CD4-positive, alpha-beta T cell (primary cell): ENCODE measurements at places on chromosomes 5 and 9. TPM values are rescaled to one million over a fixed set of nuclear protein-coding genes. Genes with fewer than 3 reads are reported as not detected.

The ASB6 gene
- 28.5 TPM for total RNA-seq

- no peak for DNase-seq
Measured at GRCh38 chr9:128677794-128678193, 11.2 kb upstream of the SET start.

DNA sequence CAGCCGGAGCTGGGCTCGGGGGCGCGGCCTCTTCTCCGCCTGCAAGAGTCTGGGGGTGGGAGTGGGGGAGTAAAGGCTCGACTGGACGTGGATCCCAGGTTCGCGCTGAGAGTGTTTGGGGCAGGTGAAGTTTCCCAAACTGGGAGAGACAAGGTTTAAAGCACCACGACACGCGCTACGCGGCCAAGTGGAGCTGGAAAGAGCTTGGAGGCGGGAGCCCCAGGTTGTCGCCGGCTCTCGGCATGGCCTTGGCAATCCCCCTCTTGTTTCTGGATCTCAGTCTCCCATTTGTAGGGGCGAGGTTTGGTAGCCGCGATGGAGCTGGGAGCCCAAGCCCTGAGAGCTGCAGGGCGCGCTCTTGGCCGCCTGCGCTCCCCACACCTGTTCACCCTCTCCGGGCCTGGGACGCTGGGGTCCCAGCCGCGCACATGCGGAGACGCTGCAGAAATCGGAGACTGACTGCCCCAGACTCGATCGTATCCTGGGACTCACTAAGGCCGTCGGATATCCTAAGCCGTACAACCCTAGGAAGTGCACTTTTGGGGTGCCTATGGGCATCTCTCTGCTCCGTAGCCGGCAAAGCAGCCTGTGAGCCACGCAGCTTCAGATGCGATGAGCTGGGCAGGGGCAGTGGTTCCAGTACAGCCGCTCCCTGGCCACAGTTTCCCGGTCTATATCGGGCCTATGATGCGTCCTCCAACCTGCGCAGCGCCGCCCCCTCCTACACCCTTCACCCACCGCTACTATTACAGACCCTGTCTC lies 937 bp downstream of the TMOD1 start:
- DNase-seq, result no peak

- no peak for DNase-seq
Measured at GRCh38 chr9:120755044-120755443, 38.2 kb downstream of the FBXW2 start.

GRCh38 chr9:125183054-125183453 lies 6.5 kb downstream of the PPP6C start:
- no peak for DNase-seq

- no peak for DNase-seq
Measured at GRCh38 chr5:66406761-66407336, 189.3 kb upstream of the MAST4 start.

DNA sequence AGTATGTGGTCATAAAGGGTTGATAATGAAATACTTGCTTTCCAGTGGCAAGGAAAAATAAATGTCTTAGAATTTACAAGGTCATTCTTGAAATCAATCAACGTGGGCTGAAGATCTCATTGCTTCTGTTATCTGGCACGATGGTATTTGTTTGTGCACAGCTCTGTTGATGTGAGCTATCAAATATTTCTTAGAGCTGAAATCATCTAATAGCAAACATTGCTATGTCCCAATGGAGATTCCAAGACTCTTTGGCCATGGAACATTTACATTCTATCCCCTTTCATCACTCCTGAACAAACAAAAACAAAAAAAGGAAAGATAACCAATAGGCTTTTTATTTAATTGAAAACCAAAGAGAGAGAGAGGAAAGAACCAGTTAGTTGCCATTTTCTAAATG lies 111.5 kb upstream of the CCDC152 start:
- no peak for DNase-seq

The ADAMTS19 gene
- not detected for total RNA-seq

- no peak for DNase-seq
Measured at GRCh38 chr9:114184071-114184470, 28.7 kb downstream of the COL27A1 start.

DNA sequence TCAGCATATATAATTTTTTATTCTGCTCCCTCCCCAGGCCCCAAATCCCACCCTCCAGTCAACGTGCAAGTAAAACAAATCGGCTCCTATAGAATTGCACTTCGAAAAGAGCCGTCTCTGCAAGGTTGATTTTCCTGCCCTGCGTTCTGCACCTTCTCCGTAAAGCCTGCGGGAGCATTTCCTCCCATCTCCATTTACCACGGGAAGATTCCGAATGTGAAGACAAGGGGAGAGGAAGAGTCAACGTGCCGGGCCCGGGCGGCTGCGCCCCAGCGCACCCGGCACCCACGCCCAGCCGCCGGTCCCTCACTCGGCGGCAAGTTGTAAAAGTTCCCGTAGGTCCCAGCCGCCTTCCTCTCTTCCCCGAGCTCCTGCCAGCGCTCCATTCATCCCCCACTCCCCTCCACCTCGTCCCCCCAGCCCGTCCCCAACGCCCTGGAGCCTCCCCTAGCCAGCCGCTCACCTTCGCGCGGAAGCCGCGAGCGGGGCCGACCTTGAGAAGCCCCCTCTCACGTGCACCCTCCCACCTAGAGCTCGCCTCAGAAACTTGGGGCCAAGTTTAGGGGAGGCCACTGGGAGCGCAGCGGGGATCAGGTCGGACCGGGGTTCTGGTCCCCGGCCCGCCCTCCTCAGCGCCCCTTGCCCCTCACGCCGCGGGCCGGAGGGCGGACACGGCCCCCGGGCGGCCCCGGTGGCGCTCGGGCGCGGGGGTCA lies 431 bp downstream of the BNC2 start:
- no peak for DNase-seq

DNA sequence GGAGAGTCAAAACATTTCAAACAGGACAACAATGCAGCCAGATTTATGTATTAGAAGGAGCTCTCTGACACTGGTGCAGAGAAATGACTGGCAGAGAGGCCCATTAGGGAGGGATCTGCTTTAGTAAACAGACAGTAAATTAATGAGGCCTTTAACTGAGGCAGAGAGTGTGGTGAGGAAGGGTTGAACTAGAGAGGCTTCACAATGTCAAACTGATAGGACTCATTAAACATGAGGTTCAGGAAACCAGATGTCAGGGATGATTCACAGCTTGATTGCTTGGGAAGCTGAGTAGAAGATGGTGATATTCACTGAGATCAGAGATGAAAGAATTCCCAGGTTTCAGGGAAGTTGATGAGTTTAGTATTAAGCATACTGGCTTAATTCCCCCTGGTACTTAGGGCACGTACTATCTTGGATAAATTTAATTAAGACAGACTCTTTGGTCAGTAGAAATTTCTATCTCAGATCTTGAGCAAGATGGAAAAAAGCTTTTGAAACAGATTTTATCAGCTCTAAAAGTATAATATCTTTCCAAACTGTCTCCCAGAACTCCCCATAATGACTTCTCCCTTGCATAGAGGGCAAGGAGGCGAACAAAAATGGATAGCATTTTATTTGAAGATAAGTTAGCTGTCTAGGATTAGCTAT lies 8.6 kb upstream of the MUSK start:
- no peak for DNase-seq

The TCF7 gene
- 480 TPM for total RNA-seq

The BRINP1 gene
- total RNA-seq, result not detected

DNA sequence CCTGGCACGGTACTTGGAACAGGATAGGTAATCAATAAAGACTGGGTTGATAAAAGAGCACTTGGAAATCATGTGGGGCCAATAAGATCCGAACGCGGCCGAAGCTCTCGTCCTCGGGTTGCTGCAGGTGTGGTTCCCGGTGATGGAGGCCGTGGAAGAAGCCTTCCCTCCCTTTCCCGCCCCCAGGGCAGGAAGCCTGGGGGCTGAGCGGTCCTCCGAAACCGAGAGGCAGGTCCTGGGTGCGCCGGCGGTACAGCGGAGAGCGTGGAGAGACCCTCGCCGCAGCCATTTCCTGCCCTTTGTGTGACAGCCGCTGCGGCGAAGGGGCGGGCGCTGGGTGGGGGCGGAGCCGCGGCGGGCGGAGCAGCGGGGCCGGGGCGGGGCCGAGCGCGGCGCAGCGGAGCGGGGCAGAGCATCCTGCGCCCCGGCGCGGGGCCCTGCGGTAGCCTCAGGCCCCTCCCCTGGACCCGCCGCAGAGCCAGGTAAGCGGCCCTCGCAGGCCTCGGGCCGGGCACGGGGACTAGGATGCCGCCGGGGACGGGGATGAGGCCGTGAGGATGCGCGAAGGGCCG lies at the start of gene CYFIP2:
CYFIP2 (plus strand) TSS at position 410 of the 572 bp plus-strand sequence. CDS start 19,239 bp downstream, outside the sequence.
- DNase-seq, result peak; percentile 82

The TNIP1 gene
- total RNA-seq, result 115 TPM

GRCh38 chr5:106875591-106876297 lies 795.0 kb downstream of the EFNA5 start:
- DNase-seq, result no peak

The CCDC192 gene
- not detected for total RNA-seq

The PCDHGB3 gene
- total RNA-seq, result 0.28 TPM

The ZNF483 gene
- 32.9 TPM for total RNA-seq

The CCL27 gene
- total RNA-seq, result not detected

DNA sequence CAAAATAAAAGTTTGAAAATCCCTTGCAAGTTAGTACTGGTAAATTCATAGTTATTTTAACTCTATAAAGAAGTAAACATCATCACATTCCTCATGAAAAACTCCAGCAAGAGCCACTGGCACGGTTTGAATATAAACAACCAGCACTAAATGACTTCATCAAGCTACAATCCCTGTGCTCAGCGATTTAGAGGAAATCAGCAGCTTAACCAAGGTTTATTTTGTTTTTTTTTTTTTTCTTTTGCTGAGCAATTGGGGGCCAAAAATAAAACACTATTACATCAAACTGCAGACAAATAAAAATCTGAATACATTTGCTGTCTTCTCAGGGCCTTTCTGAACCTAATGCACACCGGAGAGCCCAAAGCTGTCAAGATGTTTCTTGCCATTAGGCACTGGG lies 106.2 kb upstream of the SLC24A2 start:
- DNase-seq, result no peak

DNA sequence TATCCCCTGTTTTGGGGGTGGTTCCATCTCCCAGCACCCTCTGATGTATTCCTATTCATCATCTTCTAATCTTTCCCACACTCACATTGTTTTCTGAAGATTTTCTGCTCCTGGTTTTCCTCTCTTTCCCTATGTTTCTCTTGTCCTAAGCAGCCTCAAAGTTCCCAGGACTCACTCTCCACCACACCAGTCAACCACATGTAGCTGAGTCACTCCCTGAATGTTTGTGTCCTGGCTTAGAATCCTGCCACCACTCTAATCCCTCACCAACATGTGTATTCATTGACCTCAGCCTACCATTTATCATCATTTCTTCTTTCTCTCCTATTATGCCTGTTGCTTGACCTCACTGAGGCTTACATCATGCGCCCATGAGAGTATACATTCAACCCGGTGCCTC lies 282.4 kb upstream of the ADAMTS16 start:
- no peak for DNase-seq

DNA sequence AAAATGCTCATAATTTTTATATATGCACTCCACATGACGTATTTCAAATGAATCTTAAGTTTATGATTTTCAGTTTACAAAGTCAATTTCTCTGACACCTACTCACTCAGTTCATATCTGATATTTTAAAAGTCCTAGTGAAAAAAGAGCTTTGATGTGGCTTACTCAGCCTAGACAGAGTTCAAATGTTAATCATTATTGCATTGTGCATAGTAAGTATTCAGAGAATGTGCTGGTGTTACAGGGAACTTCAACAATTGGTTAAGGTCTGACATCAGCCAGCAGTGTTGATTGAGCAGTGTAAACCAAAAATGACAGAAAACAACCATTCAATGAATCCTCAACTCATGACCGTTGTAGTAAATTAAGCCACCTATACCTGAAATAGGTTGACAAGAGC lies 147.2 kb upstream of the LHFPL2 start:
- no peak for DNase-seq

DNA sequence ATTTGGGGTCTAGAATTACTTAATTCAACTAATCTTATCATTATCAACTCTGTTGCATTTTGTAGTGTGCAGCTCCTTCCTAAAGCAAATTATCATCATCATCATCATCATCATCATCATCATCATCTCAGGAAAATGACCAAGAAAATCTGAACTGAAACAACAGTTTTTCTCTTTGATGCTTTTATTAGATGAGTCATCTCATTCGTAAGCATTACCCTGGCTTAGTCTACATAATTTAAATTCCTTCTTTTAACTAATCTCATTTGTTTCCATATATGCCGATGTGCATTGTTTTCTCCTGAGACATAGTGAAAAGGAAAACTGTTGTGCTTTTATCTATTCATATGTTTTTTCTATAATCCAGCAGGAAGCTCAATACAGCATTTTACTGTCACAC lies 173.0 kb upstream of the PDE4D start:
- no peak for DNase-seq

DNA sequence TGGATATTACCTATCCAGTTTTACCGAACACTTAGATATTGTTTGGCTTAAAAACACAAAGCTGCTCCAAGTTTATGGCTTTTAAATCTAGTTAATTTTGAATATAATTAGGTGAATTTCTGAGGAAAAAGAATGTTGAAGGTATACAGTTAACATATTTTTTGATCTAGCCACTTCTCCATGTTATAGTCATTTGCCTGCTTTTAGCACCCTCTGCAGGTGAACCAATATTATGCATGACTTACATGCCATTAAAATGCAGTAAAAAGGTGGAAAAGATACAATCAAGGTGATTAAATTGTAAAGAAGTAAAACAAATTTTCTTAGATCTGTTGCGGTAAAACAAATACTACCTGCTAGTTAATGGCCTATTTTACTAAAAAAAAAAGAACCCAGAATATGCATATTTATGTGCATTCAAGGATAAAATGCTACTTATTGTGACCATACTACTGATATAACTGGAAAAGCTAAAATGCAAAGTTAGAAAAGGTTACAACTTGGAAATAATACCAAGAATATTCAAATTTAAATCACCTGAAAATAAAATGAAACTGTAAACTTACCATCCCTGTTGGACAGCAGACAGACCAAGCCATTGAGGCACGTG lies 132.1 kb downstream of the AP3B1 start:
- DNase-seq, result no peak

DNA sequence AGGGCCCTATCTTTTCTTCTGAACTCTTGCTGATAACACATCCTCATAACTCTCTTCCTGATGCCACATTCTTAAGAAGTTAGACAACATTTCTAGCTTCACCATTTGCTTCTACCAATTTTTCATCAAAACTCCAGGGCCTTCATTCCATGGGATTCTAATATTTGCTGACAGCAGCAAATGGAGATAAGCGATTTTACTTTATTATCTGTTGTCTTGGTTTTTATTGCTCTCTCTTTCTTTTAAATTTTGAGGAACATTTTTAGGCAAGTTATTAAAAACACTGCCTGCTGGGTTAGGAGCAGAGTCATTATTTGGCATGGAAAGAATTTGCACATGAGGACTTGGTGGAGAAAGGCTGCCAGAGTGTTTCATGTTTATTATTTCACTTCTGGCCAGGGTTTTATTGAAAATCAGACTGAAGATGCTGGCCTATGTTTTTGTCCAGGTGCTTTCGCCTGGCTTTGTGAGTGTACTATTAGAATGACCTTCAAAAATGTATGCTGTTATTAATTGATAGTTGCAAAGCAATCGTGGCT lies 27.7 kb downstream of the NSG2 start:
- no peak for DNase-seq

GRCh38 chr5:72347801-72348308 lies 27.7 kb downstream of the PTCD2 start:
- DNase-seq, result no peak

- DNase-seq, result no peak
Measured at GRCh38 chr5:31442058-31442745, 89.7 kb downstream of the DROSHA start.
